ENCODE measurements at places on chromosomes 12 and 14. TPM values are rescaled to one million over a fixed set of nuclear protein-coding genes. Genes with fewer than 3 reads are reported as not detected.

Gene TAS2R14
- polyA plus RNA-seq: 1.3 TPM

GRCh38 chr12:127970491-127970890 lies 296.5 kb upstream of the TMEM132C start:
- no peak for DNase-seq

- no peak for DNase-seq
Measured at GRCh38 chr14:53748691-53749090, 207.9 kb downstream of the BMP4 start.

Gene LTB4R
- polyA plus RNA-seq: 2.5 TPM

DNA sequence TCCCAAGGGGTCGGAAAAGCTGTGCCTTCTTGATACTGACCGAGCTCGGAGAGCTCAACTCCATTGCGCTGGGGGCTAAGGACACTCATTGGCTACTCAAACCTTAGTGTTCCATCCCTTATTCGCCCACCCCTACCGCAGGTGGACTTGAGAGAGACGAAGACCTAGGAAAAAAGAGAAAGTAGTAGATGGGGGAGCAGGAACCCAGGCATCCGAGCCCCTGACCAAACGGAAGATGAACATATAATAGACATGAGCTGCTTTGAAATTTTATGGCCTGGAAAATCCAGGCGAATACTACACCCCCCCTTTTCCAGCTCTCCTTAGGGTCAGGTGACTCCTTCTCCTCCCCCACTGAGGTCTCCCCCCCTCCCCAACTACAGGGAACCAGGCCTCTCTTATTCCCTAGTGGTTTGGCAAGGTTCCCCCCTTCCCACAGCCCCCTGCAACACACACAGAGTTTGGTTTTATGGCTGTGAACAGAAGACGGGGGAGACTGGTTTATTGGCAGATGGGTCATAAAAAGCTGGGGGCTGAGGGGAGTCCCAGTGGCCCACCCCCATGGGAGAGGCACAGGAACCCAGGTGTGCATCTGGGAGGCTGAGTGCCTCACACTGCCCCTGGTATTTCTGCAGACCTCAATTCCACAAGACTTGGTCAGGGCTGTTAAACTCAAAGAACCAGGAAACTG lies 1.6 kb downstream of the GDF11 start:
- no peak for DNase-seq

DNA sequence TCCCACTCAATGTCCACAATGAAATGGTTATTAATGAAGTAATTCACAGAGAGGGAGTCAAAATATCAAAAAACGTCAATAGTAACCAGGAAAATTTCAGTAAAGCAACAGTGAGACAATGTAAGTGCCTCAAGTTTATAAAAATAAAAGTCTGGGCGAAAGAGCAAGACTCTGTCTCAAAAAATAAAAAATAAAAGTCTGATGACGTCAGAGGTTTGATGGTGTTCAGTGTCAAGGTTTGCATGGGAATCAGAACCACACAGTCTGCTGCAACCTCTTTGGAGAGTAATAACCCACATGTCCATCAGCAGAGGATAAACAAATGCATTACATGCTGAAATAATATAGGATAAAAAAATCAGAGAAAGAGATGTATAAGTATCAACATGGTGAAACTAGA lies 152.4 kb downstream of the ASCL1 start:
- DNase-seq: no peak

- DNase-seq: no peak
Measured at GRCh38 chr12:118145113-118145797, 9.3 kb downstream of the PEBP1 start.

- DNase-seq: no peak
Measured at GRCh38 chr14:87878959-87879358, 114.0 kb downstream of the GALC start.
